ENCODE measurements at places on chromosomes 6 and 20. TPM values are rescaled to one million over a fixed set of nuclear protein-coding genes. Genes with fewer than 3 reads are reported as not detected.

GRCh38 chr6:150588888-150589499 lies 10.7 kb upstream of the PLEKHG1 start:
- no peak for DNase-seq

- DNase-seq: no peak
These were observed 24.1 kb downstream of the CFAP61 start for GRCh38 chr20:20076297-20077065.

DNA sequence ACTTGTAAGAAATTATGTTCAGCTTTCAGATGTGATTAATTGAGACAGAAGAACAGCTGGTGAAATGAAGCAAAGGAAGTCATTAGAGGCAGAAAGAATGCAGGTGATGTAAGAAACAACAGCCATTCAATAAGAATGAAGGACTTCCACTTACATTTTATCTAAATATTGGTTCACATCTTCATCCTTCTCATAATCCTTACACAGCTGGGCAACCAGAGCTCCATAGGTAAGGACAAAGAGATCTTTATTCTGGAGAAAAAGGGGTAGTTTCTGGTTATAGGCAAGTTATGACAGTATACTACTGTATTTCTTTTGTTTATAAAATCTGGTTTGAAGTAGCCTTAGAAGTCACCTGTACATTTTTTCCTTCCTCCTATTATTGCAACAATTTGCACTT lies 2.3 kb downstream of the TRAPPC3L start:
- no peak for DNase-seq

- no peak for DNase-seq
These were observed 1357.7 kb upstream of the CITED2 start for GRCh38 chr6:140732155-140732554.

DNAH8 gene
- not detected for total RNA-seq

GPX5 gene
- not detected for total RNA-seq
